ENCODE measurements at places on chromosomes 6 and 20. TPM values are rescaled to one million over a fixed set of nuclear protein-coding genes. Genes with fewer than 3 reads are reported as not detected.

Gene SLC24A3
- not detected for total RNA-seq

Gene SRXN1
- total RNA-seq: 1.0 TPM

Gene SS18L1
- total RNA-seq: 13.1 TPM

Gene EEF1A2
- 0.71 TPM for total RNA-seq

Gene EFCAB8
- total RNA-seq: 0.25 TPM

DNA sequence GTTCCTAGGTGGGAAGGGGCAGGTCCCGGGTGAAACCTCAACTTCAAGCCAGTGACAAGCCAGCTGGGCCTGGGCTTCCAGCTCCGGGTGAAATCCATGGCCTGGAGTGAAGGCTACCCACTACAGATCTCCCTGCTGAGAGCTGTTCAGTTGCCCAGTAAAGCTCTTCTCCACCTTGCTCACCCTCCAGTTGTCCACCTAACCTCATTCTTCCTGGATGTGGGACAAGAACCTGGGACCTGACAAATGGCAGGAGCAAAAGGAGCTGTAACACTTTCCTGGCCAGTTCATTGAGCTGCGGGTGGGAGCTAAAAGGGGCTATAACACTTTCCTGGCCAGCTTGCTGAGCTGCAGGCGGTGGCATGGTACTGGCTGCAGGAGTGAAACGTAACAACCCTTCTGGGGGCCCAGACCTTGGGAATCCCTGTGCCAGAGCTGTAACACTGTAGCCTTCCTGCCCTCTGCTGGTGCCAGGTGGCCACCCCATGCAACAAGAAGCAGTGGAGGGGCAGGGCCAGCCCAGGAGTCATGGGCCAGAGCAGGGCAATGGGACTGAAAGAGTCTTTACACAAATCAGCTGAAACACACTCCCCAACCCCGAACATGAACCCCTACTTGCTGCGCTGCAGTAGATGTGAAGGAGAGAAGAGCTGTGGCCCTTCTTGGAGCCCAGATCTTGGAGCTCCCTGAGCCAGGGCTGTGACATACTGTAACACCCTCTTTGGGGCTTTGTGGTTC lies 3.6 kb upstream of the HINT3 start:
- H3K4me3 ChIP-seq: no peak overlapping the region
- DNase-seq: peak; percentile 76
- H3K27ac ChIP-seq: no peak overlapping the region
- H3K27me3 ChIP-seq: no peaks in the 10 kb centered on the region
- peaks cover 24% of the 10 kb centered on the region for H3K4me1 ChIP-seq
- no peaks in the 10 kb centered on the region for H3K36me3 ChIP-seq

DNA sequence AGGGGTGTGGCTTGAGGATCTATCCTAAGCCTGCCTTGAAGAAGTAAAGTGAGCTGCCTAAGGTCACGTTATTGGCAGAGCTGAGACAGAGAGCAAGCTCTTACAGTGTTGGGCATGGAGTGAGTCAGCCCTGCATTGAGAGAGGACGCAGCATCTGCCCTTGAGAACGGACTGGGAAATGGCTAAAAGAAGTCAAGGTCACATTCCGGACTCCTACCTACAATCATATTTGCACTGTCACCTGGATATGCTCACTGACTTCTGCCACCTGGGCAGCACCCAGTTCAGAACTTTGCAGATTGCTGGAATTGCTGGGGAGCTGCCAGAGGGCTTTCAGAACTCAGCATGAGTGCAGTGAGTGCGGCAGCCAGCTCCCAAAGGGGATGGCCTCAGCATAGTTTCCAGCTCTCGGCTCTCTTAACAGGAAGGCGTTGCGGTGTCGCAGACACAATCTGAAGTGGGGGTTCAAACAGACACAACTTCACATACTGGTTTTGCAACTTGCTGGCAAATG lies 199.3 kb upstream of the SGK1 start:
- no peaks in the 10 kb centered on the region for H3K36me3 ChIP-seq
- H3K4me1 ChIP-seq: peaks cover 6% of the 10 kb centered on the region
- H3K27ac ChIP-seq: no peak overlapping the region
- no peaks in the 10 kb centered on the region for H3K27me3 ChIP-seq
- H3K4me3 ChIP-seq: no peak overlapping the region
- no peak for DNase-seq

- DNase-seq: peak; percentile 84
- no peak overlapping the region for H3K27ac ChIP-seq
- no peak overlapping the region for H3K4me3 ChIP-seq
- no peaks in the 10 kb centered on the region for H3K4me1 ChIP-seq
- H3K27me3 ChIP-seq: no peaks in the 10 kb centered on the region
These were observed 603.2 kb downstream of the RNF144B start for GRCh38 chr6:18990059-18990978.

DNA sequence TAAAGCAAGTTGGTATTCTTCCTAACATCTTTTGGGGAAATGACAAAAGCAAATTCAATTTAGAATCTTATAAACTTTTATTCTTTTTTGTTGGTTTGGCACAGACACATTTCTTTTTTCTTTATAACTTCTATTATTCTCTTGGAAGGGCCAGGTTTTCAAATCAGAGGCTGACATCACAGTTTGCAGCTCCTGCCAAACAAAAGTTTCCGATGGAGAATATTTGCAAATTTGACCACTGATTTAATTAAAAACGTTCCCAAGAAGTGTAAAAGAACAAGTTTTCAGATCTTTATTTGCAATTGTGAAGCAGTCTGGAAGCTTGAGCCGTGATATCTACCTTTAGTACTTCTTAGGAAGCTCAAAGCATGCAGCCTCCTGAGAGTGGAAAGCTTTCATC lies 53.8 kb upstream of the CD83 start:
- DNase-seq: no peak
- no peaks in the 10 kb centered on the region for H3K36me3 ChIP-seq
- H3K27me3 ChIP-seq: no peaks in the 10 kb centered on the region
- H3K4me3 ChIP-seq: no peak overlapping the region
- H3K27ac ChIP-seq: no peak overlapping the region

GRCh38 chr6:82584194-82584695 lies 220.6 kb downstream of the TPBG start:
- no peak for DNase-seq
- peaks cover 10% of the 10 kb centered on the region for H3K4me1 ChIP-seq
- no peak overlapping the region for H3K27ac ChIP-seq
- no peak overlapping the region for H3K4me3 ChIP-seq

GRCh38 chr20:62421716-62421990 lies 5.7 kb downstream of the RBBP8NL start:
- DNase-seq: no peak
- no peak overlapping the region for H3K27ac ChIP-seq
- H3K4me1 ChIP-seq: no peaks in the 10 kb centered on the region

DNA sequence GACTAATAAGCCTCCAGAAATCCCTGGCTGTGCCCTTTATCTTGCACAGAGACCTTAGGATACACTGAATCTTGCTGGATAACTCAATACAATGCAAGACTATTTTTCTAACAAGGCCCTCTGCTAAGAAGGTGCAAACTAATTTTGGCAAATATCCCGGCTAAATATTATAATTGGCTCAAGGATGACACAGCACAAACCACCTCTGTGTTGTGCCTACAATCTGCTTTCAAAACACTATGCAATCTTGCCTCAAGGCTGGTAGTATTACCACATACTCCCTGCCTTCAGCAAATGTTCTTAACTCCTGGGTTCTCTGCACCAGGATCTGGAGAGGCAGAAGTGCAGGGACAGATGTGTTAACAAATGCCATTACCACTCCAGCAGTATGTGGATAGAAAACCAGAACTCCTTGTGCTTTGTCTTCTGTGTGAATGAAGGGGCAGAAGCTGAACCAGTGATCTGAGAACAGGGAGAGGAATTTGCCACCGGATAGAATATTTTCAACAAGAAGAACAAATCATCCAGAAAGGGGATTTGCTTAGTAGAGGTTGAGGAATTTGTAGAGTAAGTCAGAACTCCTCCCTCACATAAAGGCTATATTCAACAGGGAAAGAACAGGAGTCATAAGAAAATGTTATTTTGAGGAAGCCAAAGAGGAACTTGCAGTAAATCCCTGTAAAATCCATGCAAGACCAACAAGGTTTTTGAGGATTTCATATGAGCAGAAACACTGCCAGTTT lies 74.1 kb upstream of the SLC4A11 start:
- H3K4me1 ChIP-seq: no peaks in the 10 kb centered on the region
- H3K27me3 ChIP-seq: no peaks in the 10 kb centered on the region
- H3K27ac ChIP-seq: no peak overlapping the region

DNA sequence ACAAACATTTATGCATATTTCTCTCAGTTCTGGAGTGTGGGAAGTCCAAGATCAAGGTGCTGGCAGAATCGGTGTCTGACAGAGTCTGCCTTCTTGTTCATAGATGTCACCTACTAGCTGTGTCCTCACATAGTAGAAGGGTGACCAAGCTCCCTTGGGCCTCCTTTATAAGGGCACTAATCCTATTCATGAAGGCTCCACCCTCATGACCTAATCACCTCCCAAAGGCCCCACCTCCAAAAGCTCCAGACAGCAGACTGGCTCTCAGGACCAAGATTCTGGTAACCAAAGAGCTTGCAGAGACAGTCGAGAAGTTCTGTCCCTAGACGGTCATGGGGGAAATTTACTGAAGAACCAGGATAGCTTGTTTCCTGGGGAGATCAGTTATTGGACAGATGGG lies 139.1 kb downstream of the COL9A1 start:
- H3K27me3 ChIP-seq: no peaks in the 10 kb centered on the region
- H3K27ac ChIP-seq: no peak overlapping the region
- H3K36me3 ChIP-seq: no peaks in the 10 kb centered on the region
- no peak overlapping the region for H3K4me3 ChIP-seq

DNA sequence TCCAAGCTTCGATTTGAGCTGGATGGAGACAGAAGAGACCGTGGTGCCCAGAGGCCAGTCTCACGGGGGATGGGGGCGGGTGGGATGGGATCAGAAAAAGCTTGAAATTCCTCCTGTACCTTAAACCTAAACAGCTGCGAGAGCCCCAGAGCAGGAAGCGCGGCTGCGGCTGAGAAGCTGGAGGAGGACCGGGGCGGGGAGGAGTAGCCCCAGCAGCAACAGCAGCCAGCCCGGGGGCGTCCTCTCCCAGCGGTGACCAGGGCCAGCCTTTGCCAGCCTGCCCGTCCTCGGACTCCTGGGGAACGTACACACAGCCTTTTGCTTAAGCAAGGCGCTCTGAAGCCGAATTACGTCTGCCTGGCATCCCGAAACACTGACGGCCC lies 17.4 kb upstream of the PRDM13 start:
- DNase-seq: peak; percentile 44
- peaks cover 5% of the 10 kb centered on the region for H3K4me1 ChIP-seq
- no peaks in the 10 kb centered on the region for H3K36me3 ChIP-seq

DNA sequence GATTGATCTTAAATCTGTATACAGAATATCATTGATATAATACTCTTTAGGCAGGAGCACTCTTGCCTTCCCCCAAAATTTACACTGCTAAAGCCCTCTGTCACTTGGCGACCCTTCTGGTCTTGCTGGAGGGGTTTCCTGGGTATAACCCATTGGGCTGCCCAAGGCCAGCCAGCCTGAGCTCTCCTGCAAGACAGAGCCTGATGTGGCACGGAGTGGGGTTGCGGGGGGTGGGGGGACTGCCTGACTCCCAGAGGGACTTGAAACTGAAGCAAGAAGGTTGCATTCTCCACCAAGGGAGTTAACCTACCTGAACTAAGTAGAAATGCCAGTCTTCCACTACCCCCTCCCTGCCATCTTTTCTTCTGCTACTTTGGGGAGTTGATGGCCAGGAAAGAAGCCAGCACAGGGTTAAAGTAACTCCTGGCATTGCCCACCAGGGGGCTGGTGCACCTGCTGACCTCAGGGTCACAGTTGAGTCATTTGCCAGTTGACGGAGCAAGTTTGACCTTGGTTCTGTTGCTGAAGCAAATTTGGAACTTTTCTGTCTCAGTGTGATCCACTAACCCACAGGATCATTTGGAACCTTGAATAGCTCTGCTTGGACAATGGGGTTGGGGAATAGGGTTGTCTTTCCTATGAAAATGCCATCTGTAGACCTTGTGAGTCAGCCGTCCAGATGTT lies 79.4 kb downstream of the ASXL1 start:
- DNase-seq: no peak
- no peaks in the 10 kb centered on the region for H3K27me3 ChIP-seq
- peaks cover 7% of the 10 kb centered on the region for H3K4me1 ChIP-seq
- no peak overlapping the region for H3K4me3 ChIP-seq

- H3K27me3 ChIP-seq: no peaks in the 10 kb centered on the region
- no peaks in the 10 kb centered on the region for H3K36me3 ChIP-seq
- no peak overlapping the region for H3K27ac ChIP-seq
- no peaks in the 10 kb centered on the region for H3K4me1 ChIP-seq
- no peak for DNase-seq
- no peak overlapping the region for H3K4me3 ChIP-seq
These were observed 177.1 kb upstream of the ARID1B start for GRCh38 chr6:156599978-156600590.

GRCh38 chr20:63492518-63492917 lies 6.4 kb downstream of the EEF1A2 start:
- no peak overlapping the region for H3K4me3 ChIP-seq
- no peaks in the 10 kb centered on the region for H3K27me3 ChIP-seq
- no peaks in the 10 kb centered on the region for H3K36me3 ChIP-seq

DNA sequence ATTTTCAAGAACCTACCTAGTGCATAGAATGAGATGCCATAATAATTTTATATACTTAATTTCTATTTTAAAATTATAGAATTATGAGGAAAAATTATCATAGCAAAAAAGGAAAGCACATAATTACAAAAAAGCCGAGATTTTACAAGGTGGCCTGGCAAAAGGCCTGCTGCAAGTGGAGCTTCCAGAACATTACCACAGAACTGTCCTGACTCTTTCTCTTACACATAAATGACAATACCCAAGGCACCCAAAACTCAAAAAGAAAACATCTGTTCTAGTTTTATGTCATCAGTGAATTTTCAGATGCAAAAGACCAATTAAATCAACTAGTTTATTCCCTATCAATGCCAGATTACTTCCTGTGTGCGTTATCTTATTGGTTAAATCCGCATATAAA lies 74.2 kb downstream of the FILIP1 start:
- DNase-seq: no peak
- no peak overlapping the region for H3K4me3 ChIP-seq

DNA sequence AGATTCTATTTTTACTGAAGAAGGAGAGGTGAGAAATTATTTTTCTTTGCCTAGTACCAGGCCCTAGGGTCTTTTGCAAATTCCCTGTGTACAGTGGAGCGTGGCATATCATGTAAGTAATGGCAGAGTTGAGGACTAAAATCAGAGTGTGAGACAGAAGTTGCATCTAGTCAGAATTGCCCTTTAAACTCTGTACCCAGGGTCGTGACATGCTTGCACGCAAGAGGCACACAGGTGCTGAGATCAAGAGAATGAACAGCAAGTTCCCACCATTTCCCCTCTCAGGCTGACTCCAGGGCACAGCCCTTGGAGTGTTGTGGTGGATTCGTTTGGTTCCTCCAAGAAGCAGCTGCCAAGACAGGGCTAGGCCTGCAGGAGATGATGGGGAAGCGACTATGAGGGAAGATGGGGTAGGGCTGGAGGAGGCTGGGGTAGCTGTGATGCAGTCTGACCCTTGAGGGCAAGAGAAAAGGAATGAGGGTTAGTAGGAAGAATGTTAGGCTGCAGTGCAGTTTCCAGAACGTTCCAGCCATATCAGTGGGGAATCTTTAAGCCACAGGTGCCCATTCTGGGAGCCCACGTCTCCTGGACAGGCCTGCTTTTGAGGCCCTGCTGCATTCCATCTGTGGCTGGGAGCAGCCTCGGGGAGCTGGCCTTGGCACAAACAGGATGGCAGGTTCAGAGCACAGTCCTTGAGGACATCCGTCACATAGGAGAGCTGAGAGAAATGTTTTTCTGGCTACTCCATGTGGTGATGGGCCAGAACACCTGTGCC lies 6.9 kb downstream of the NELFCD start:
- H3K27me3 ChIP-seq: no peaks in the 10 kb centered on the region
- H3K4me3 ChIP-seq: no peak overlapping the region
- H3K27ac ChIP-seq: no peak overlapping the region
- no peak for DNase-seq

GRCh38 chr6:157519255-157520116 lies 138.5 kb downstream of the ZDHHC14 start:
- no peaks in the 10 kb centered on the region for H3K4me1 ChIP-seq
- H3K27ac ChIP-seq: no peak overlapping the region
- H3K36me3 ChIP-seq: no peaks in the 10 kb centered on the region
- DNase-seq: no peak
